ENCODE measurements at places on chromosomes 5 and 9.

DNA sequence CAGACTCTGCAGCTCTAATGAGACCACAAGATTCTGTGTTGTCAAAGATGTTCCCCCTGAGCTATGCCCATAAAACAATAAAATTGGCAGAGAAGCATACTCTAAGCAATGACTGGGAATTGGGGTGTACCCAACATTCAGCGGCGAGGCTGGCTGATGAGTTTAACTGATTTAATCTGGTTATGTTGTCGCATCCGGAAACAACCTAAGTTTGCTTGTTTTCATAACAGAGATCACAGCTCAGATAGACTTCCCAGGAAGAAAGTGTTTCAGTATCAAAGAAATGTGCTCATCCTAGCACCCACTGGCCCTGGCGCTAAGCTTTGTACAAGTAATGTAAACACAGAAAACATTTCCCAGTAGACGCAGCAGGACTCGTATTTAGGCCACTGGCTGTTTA lies 7.4 kb downstream of the SEMA5A start:
- DNase-seq = no peak

DNA sequence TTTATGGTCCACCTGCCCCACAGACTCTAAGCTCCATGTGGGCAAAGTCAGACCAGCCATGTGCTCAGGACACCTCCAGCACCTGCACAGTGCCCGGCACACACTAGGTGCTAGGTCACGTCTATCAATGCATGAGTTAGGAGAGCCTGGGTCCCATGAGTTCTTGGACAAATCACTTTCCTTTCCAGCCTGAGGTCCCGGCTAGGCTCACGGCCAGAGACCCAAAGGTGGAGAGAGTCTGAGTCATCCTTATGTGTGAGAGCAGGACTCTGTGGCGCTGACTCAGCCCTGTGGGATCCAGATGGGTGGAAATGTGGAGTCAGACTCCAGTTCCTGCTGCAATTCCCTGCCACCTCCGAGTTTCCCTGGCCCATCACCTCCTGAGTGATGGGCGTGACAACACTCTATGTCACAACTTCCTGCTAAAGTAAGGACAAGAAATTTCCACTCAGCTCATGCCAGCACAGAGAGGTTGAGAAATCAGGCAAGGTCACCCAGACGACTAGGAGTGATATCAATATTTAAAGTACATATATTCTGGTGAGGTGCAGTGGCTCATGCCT lies 2.5 kb upstream of the ST6GALNAC4 start:
- DNase-seq = no peak

- peak; percentile 19 for DNase-seq
These were observed 14.7 kb downstream of the DIAPH1 start for GRCh38 chr5:141603923-141604717.

DNA sequence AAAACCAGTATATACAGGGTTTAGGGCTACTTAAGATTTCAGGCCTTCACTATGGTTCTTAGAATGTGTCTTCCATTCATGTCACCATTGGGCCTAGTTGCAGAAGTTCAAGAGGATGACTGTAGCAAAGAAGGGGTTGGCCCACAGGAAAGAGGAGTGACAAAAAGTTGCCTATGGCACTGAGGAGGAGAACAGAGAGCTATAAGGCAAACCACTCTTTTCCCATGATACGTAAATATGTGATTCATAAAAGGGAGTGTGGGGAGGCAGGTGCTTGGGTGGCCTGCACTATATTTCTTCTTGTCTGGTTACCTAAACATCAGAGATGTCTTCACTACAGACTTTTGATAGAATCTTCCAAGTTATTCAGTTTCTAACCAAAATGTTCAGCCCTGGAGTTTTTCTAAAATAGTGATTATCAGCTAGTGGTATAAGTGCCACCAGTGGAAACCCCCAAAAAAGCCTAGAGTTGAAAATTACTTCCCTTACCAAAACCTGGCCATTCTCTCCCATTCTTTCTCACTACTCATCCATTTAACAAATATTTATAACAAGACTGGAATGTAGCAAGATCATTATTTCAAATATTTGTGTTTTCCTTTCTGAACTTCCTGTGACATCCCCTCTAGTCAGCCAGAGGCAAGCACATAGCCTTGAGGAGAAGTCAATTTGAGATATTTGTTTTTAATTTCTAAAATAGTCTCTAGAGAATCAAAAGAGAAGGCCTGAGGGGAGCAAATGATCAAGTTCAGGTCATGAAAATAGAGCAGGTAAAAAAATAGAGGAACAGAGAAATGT lies 367.4 kb downstream of the EFNA5 start:
- no peak for DNase-seq

DNA sequence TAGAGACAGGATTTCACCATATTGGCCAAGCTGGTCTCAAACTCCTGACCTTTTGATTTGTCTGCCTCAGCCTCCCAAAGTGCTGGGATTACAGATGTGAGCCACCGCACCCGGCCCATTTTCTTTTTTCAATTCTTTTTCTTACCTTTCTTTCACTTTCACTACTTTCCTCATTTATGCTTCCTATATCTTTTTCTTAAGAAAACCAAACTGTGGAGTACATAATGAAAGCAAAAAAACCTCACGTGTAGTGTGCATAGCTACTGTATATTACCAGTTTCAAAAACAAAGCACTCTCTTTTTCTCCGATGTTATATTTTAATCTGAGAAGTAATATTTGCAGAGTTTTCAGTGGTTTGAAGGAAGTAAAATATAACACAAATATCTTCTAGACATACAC lies 8.0 kb upstream of the CAST start:
- no peak for DNase-seq

DNA sequence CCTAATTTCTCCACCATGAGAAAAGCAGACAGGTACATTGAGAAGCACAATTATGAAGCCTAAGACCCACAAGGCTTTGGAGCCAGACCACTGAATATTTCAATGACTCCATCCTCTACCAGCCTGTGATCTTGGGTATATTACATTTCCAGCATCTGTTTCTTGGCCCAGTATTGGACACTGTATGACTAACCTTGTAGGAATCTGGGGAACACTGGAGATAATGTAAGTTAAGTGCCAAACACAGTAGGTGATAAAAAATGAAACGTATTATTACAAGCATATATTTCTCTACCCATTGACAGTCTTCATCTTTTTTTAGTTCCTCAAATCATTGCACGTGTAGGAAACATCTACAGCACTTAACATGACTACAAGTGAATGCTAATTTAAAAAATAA lies 28.6 kb upstream of the FEM1C start:
- no peak for DNase-seq

- no peak for DNase-seq
These were observed 35.1 kb upstream of the ADRB2 start for GRCh38 chr5:148791334-148791667.

GRCh38 chr5:170582644-170583330 lies 79.0 kb downstream of the KCNIP1 start:
- DNase-seq = no peak

- DNase-seq = no peak
These were observed 363.4 kb upstream of the SLC30A5 start for GRCh38 chr5:68730220-68730978.

DNA sequence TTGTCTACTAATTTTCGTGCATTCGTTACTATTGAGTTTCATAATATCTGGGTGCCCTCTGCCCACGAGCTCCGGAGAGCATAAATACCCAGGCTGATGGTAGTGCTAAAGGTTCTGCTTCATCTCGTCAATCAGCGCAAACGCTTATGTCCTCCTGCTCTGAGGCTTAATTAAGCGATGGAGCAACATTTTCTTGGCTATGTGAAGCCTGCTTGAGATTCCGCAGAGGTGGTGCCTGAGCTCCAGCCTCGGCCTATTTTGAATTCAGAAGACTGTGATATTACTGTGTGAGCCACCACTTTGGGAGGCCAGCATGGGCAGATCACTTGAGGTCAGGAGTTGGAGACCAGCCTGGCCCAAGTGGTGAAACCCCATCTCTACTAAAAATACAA lies 44.8 kb downstream of the ANXA2R start:
- DNase-seq = no peak

DNA sequence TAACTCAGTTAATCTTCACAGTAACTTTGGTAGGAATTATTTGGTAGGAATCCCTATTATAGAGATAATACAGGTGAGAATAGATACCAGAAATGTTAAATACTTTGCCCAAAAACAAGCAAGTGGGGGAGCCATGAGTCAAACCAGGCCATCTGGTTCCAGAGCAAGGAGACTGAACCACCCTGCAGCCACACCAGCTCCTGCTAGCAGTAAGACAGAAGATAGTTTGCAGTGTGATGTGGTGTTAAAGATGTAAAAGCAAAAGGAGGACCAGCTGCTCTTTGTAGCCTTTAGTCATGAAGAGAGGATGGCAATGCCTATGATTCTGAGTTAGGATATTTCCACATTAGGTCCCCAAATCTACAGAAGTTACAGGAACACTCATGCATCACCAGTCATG lies 101.4 kb downstream of the PRKACG start:
- DNase-seq = no peak

- peak; percentile 65 for DNase-seq
These were observed 139.8 kb upstream of the COL5A1 start for GRCh38 chr9:134501761-134502265.

- DNase-seq = no peak
These were observed 64.6 kb downstream of the CAST start for GRCh38 chr5:96726802-96727201.

- no peak for DNase-seq
These were observed 54.1 kb downstream of the SPEF2 start for GRCh38 chr5:35671541-35672295.

GRCh38 chr5:65969539-65970393 lies 43.4 kb downstream of the ERBIN start:
- DNase-seq = no peak

GRCh38 chr9:115079156-115079555 lies 38.8 kb downstream of the TNC start:
- no peak for DNase-seq

GRCh38 chr9:86747711-86748110 lies 199.6 kb downstream of the GAS1 start:
- no peak for DNase-seq

- no peak for DNase-seq
These were observed 5.2 kb upstream of the FCN2 start for GRCh38 chr9:134875371-134875770.

- no peak for DNase-seq
These were observed 62.1 kb upstream of the TMC1 start for GRCh38 chr9:72459308-72459707.

- DNase-seq = no peak
These were observed 586.3 kb downstream of the PTPRD start for GRCh38 chr9:10026443-10026984.

DNA sequence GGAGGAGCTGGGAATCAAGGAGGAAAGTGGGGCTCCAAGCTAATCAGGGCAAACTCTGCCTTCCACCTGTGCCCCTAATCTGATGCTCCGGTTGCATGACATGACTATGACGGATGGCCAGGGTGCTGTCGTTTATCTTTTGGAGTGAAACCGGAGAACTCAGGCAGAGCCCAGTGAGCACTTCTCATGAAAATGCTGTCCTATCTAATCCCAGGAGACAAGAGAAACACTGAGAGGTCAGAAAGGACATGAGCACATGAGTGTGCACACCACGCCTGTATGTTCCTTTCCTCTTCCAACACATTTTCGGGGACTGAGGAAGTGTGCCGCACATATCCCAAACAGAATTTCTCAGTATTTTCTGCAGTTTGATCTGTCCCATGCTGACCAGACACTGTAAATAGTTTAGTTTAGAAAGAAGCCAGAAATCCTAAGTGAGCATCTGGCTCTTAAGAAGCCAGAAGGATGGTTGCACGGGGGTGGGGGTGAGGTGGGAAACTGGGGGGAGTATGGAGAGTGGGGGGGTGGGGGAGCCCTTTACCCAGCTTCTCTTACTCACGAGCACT lies 217.1 kb downstream of the TSSK1B start:
- DNase-seq = no peak

DNA sequence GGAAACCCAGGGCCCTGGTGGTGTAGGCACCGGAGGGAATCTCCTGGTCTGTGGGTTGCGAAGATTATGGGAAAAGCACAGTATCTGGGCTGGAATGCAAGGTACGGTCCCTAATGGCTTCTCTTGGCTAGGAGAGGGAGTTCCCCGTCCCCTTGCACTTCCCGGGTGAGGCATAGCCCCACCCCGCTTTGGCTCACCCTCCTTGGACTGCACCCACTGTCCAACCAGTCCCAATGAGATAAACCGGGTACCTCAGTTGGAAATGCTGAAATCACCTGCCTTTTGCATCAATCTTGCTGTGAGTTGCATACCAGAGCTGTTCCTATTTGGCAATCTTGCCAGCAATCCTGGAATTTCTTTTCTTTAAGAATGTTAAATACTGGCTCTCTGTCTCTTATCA lies 1429.1 kb downstream of the MAT2B start:
- DNase-seq = no peak

- no peak for DNase-seq
These were observed 212.7 kb downstream of the ESM1 start for GRCh38 chr5:54772684-54773083.

DNA sequence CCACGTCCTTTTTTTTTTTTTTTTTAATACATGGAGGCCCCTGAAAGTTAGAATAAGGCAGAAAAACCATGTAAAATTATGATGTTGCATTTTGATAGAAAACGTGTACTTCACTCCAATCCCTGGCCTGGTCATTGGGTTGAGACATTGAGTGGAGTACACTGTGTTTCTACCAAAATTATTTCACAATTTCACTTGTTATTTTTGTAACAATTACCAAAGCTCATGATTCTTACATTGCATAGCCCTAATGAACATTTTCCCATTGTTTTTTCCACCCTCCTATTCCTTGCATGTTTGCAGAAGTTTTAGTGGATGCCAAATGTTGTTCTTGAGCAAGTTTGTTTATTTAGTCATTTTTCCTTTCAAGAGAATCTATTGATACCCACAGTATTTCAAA lies 21.9 kb downstream of the MAMDC2 start:
- no peak for DNase-seq

DNA sequence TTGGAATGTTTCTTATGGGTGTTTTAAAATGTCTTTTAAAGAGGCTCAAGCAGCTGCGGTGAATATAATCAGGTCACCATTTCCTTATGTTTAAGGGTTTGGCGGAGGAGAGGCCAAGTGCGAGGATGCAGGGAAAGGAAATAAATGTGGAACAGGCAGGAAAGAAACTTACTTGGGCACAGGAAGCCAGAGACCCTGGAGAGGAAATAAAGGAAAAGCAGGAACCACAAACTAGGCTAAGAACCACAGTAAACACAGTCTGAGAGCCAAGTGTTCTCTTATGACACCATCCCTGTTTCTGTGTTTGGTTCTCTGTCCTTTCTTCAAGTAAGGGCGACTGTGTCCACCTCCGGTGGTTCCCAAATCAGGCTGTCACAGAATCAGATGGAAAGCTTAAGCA lies 166.5 kb downstream of the C9orf152 start:
- no peak for DNase-seq

GRCh38 chr5:180381428-180381827 lies 28.3 kb upstream of the GFPT2 start:
- no peak for DNase-seq

GRCh38 chr5:55205001-55205400 lies 22.1 kb downstream of the MCIDAS start:
- no peak for DNase-seq

- no peak for DNase-seq
These were observed 488.1 kb downstream of the IRX1 start for GRCh38 chr5:4083591-4084337.

Data from iPS-NIHi11 (cell line).